ENCODE measurements at places on chromosomes 6 and 20.

GRCh38 chr6:169918239-169918953, 167.0 kb downstream of the ERMARD start:
- DNase-seq, result no peak

GRCh38 chr6:38239719-38240451, 399.8 kb downstream of the BTBD9 start:
- DNase-seq, result no peak

DNA sequence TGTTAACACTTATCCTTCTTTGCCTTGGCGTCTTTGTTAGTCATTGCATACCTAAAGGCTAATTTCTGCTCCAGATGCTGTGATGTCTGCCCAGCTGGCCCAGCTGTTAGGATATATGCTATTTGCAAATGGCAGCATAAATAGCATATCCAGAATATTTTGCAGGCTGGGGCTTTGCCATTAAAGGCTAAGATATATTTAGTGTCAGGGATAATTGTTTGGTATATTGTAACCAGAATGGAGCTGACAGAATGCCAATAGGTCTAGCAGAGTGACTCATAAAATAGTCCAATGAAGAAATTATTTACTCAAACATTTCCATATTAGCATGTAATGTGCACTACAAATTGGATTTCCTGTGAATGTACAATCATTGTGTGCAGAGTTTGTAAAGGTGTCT, 584.1 kb upstream of the FLRT3 start:
- no peak for DNase-seq

GRCh38 chr6:157893238-157893637, 70.2 kb downstream of the SNX9 start:
- peak; percentile 13 for DNase-seq

DNA sequence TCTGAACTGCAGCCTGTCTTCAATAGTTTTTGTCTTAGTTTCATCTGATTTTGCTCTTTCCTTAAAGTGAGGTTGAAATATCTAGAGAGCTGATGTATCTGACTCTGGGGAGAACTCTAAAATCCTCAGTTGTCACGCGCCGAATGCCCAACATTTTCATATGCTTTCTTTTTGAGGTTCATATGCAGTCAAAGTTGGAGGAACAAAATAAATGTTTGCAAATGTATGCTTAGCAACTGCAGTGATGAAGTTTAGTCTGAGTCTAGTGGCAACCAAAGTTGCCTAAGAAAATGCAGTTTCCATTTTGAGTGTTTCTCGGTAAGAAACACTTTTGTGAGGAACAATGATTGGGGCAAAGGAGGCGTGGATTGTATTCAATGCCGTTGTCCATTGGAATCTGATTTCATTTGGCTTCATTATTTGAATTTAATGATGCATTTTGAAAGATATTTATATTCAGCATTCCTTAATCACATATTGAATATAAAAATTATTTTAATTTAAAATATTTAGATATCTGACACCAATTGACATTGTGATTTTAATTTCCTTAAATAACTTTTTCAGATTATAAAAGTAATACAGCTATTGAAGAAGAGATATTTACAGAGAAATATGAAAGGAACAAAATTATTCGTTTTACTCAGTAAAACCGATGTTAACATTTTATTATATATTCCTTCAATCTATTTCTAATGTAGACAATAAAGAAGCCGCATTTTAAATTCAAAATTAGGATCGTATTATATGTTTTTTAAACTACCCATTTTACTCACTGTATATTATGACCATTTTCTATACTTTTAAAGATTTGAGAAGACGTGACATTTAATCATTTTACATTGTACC, 122.0 kb downstream of the PLEKHG1 start:
- DNase-seq, result no peak

DNA sequence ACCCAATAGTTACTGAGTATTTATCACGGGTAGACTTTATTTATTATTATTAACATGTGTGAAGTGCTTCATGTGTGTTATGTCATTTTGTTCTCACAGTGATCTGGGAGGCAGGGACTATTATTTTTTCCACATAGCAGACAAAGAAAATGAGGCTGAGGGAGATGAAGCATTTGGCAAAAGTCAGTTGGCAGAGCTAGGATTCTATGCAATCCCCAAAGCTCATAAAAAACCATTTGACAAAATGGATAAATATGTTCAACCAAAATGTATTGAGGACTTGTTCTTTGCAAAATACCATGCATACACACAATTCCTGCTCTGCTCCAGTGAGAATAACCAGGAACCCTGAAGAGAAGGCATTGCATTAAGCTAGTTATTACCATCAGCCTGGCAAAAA, 184.4 kb downstream of the HS3ST5 start:
- no peak for DNase-seq

DNA sequence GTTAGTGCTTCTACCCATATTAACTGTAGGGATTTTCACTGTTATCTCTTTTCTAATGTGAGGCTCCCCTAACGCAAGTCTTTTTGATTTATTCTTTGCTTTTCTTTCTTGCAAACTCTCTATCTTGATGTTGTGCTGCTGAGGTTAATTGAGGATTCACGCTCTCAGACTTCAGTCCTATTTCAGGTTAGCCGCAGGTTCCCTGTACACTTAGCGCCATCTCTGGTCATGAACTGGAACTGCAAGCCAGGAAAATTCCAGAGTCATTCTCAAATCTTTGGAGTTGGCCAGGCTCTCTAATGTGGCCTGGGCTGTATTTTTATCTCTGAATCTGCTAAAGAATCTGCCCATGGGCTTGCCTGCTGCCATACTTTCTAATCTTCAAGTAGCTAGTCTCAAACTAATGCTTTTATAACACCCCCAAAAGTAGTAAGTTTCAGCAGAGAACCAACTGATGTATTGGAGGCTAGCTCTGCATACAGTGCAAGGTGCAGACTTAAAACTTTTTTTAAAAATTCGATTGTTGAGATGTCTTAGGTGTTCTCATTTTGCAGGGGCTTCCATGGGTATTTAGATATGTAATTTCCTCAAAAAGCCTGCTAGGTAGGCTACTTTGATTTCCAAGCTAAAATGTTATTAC, 91.1 kb upstream of the OPRM1 start:
- DNase-seq, result no peak

DNA sequence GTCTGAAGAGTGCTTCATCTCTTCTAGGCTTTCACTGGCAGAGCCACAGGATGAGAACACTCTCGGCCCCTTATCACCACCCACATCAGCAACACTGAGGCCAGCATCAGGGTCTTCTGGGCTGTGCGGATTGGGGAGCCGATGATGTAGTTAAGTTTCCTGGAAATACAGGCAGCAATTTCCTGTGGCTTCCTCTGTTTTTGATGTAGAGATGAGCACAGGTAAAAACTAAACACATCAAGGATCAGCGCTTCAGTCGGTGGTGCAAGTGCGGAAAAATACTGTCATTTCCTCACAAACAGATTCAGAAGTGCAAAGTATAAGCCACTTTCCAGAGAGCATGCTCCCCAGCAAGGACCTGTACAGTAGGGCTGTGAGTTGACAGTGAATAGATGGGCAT, 62.6 kb downstream of the BACH2 start:
- DNase-seq, result peak; percentile 16

GRCh38 chr6:15042938-15043337, 202.9 kb upstream of the JARID2 start:
- DNase-seq, result no peak

GRCh38 chr20:39879296-39879695, 809.7 kb downstream of the MAFB start:
- DNase-seq, result no peak

GRCh38 chr6:150987371-150987828, 121.9 kb downstream of the MTHFD1L start:
- no peak for DNase-seq

- DNase-seq, result no peak
These were observed 138.3 kb downstream of the COL9A1 start for GRCh38 chr6:70164556-70164955.

DNA sequence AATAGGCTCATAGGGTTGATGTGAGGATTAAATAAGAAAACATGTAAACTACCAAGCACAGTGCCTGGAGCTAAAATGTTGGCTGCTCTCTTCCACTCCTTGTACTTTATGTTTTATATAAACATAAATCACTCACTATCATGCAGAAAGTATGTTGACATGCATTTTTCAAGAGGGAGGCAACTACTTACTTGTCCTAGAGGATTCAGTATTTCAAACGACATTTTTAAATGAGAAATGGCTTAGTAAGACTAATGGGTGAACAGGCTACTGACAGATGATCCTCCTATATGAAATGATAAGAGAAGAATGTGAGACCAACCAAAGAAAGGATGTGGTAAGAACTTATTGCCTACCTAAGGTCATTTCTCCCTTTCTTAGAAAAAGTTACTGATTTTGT, 21.0 kb downstream of the LATS1 start:
- DNase-seq, result no peak

- no peak for DNase-seq
These were observed 462.5 kb upstream of the BTBD3 start for GRCh38 chr20:11454966-11455799.

- DNase-seq, result no peak
These were observed 44.9 kb downstream of the LRFN2 start for GRCh38 chr6:40542175-40542764.

DNA sequence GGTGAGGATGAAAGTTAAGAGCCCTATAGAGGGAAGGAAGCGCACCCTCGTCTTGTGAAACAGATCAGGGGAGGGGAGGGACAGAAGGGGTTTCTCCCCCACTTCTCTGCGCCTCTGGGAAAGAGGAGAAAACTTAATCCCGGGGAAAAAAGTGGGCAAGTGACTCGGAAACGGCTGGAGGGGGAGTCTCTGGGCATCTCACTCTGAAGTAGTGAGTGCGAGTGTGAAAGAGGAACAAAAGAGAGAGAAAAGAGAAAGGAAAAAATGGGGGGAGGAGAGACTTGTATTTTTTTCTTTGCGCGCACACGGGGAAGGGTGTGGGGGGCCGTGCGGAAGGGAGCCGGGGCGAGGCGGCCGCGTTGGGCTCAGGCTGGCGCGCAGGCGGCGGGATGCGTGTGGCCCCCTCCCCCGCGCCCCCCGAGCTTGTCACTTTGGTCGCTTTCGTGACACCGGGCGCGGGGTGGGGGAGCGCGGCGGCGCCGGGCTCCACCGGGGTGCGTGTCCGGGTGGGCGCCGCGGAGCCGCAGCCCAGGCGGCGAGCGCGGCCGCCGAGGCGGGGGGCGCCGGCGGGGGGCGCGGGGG, 454 bp downstream of the L3MBTL3 start:
- DNase-seq, result peak; percentile 6

DNA sequence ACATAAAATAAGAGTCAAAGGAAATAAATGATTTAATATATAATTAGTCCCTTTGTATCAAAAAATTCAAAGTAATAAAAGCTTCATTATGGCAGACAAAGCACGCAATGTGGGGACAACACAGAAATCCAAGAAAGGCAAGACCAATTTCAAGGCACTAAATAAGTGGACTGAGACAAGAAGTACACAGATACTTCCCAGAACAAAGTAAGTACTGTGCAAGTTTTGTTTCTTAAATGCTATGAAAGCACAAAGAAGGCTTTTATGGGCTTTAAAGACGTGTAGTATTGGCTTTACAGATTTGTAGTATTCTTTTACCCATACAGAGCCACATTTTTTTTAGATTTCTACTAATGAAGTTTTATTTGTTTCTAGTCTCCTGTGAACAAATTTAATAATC, 174.6 kb downstream of the TRDN start:
- DNase-seq, result no peak

- no peak for DNase-seq
These were observed 44.4 kb upstream of the LOC128125822 start for GRCh38 chr6:63527658-63528514.

DNA sequence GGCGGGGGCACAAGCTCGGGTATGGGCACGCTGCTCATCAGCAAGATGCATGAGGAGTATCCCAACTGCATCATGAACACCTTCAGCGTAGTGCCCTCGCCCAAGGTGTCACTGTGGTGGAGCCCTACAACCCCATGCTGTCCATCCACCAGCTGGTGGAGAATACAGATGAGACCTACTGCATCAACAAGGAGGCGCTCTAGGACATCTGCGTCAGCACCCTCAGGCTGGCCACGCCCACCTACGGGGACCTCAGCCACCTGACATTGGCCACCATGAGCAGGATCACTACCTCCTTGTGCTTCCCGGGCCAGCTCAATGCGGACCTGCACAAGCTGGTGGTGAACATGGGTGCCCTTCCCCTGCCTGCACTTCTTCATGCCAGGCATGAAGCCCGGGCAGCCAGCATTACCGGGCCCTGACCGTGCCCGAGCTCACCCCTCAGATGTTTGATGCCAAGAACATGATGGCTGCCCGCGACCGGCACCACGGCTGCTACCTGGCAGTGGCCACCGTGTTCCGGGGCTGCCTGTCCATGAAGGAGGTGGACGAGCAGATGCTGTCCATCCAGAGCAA, 12.8 kb downstream of the GABRR2 start:
- no peak for DNase-seq

GRCh38 chr6:5433324-5433723, 172.0 kb downstream of the FARS2 start:
- DNase-seq, result no peak

DNA sequence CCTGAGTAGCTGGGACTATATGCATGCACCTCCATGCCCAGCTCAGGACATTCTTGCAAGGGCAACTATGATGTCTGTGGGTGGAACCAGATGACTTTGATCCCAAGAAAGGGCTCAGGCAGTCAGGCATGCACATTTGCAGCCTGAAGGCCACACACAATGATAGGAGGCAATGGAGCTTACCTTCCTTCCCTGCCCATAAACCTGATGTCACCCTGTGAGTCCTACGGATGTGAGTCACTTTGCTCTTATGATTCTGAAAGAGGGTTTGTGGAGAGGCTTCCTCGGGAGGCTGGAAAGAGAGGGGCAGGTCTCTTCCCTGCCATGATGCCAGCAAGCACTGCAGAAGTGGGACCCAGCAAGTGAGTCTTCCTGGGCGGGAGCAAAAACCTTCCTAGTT, 202.4 kb downstream of the LY86 start:
- no peak for DNase-seq

DNA sequence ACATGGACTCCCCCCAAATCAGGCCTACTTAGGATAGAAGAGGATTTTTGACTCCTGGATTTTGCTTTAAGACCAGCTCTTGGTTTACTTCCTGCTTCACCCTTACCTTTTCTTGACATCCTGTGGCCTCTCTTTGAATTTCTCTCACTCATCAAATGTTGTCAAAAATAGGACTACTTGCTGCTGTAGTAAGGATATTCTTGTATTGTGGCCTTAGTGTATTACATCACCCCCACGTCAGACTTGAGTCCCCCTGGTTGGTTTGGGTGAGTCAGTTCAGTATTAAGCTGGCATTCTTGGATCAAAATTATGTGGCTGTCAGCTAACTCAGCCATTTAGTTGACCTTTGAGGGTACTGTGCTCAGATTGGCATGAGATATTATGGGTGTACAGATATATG, 1.1 kb downstream of the TPX2 start:
- no peak for DNase-seq

- DNase-seq, result no peak
These were observed 35.2 kb downstream of the PLCG1 start for GRCh38 chr20:41172296-41173140.

GRCh38 chr6:53189554-53189953, 40.9 kb upstream of the GCM1 start:
- no peak for DNase-seq

GRCh38 chr20:19302714-19303113, 90.3 kb downstream of the SLC24A3 start:
- no peak for DNase-seq

DNA sequence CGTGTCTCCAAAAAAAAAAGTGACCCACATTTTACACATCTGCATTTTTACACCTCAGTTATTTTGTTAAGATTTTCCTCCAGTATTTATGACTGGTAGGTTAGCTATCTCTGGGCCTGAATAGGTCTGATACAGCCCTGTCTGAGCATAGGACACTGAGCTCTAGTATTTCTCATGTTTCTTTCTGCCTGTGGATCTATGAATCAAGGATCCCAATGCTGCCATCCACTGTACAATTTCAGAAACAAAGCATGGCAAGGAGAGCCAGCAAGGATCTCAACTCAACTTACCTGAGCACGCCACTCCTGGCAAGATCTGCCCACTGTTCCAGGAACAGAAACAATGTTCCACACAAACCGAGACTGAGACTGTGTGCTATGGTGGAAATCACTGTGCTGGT, 36.4 kb upstream of the ENPP5 start:
- DNase-seq, result no peak

Data from activated CD4-positive, CD25-positive, alpha-beta regulatory T cell (primary cell).